ENCODE measurements at places on chromosomes 16 and 17.

DNA sequence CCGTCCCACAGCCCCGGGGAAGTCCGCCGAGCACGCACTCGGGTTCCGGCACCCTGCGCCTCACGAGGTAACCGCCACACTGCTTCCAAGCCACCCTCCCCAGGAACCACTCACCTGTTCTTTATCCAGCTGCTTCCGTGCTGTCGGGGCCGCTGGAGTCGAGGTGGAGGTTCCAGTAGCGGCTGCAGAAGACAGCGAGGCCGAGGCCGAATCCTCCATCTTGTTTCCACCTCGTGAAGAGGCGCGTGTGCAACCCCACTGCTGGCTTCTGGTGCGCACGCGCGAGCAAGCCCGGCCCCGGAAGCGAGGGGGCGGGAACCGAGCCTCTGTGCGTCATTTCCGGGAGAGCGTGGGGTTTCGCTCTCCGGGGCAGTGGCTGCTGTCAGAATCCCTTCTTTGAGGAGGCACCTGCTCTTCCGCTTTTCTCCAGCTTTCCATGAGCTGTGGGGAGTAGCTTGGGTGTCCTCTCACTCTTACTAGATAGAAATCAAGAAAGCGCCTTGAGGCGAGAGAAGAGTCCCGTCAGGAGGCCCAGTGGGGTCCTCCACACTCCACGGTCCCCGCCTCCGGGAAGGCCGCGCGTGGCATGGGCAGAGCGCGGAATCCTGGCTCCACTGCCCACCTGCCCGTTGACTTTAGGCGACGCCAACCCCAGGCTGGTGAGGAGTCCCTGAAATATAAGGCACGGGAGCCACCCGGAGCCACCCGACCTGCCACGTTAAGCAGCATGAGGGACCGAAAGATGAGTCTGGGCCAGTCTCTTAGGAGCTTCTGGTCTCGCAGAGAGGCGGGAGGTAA, at the start of gene RSL1D1:
Gene RSL1D1 (minus strand): TSS at position 249 of the 798 bp plus-strand sequence. CDS start 30 bp downstream, at position 219.
- DNase-seq, result peak; percentile 92

DNA sequence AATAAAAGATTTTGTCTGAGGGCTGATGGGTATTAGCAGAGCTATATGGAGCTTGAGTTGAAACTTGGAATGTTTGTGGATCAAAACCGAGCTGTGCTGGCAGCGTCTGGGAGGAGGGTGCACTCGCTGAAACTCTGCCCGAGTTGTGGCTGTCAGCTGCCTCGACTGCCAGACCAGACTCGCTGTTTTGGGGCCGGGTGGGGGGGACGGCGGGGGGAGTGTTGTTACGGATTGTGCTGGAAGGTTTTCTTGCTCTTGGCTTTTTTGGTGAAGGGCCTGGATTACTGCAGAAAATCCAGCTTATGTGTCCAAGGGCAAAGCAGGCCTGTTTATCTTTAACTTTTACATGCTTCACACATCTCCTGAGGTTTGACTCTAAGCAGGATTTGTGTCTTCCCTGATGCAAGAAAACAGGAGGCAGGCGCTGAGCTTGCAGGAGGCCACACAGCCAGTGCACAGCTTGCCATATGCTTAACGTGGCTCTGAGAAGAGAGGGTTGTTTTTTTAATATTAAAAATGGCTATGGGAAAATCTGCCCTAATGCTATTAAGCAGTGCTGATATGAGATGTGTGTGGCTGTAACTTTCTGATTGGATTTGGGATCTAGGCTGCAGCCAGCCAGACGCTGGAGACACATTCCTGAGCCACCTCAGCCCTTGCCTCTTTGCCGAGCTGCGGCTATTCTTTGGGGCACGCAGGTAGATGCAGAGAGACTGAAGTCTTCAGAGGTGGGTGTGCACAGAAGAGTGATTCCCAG, 20.5 kb upstream of the RPTOR start:
- DNase-seq, result peak; percentile 40

DNA sequence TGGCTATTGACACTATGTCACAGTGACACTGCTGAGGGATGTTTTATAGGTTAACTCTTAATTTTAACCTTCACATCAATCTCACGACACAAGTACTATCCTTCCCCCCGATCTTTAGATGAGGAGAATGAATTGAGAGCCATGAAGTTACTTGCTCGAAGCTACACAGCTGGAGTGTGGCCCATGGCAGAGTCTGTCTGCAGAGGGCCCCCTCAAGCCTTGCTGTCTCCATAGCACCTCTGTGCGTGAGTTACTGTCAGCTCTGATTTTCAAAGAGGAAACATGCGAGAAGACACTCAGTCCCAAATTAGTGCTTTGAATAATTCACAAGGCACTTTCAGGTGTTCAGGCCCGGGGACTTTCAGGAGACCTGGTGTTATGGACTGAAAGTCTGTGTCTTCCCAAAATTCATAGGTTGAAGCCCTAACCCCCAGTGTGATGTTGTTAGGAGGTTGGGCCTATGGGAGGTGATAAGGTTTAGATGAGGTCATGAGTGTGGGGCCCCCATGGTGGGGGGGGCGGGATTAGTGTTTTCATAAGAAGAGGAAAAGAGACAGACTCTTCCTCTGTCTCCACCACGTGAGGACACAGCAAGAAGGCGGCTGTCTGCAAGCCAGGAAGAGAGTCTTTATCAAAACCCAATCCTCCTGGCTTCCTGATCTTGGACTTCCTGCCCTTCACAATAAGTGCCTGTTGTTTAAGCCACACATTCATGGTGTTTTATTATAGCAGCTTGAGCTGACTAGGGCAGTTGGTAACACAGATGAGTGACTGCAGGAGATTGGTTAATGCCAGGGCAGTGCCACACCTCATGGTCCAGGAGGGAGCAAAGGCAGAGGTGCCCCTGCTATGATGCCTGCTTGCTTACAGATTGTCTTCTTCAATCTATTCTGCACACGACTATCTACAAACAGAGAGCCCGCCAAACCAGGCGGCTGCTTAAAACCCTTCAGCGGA, 281.8 kb downstream of the HAPSTR1 start:
- DNase-seq, result no peak

DNA sequence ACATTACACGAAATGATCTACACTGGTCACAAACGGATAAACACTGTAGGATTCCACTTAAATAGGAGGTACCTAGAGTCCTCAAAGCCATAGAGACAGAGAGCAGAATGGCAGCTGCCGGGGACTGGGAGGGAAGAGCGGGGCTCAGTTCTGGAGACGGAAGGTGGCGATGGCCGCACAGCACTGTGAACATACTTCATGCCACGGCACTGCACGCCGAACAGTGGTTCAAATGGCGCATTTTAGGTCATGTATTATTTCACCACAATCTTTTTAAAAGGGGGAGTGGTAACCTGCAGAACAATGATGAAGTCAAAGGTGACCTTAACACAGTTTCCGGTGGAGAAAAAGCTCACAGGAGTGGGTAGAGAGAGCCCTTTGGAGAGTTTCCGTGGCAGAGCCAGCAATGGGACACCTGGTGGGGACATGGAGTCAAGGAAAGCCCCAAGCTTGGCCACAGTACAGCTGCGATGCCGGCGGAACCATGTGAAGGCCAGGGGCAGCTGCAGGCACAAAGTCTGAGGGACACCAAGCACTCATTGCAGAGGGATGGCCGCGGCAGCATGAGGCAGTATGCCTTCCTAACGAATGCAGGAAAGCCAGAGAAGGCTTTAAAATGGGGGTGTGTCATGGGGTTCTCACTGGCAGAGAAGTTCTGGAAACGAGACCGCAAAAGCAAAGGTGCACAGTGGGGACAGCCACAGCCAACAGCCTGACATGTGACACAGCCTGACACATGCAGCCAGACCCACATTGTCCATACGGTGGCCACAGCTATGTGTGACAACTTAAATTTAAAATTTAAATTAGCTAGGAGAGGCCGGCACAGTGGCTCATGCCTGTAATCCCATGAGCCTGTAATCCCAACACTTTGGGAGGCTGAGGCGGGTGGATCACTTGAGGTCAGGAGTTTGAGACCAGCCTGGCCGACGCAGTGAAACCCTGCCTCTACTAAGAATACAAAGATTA, 7.3 kb downstream of the FLCN start:
- no peak for DNase-seq

- peak; percentile 69 for DNase-seq
Measured at GRCh38 chr17:17886726-17887125, 49.9 kb upstream of the SREBF1 start.

Measured in testis (tissue), 5 donors.